ENCODE measurements at places on chromosomes 5 and 9.

GRCh38 chr5:32445287-32445758 lies 783 bp upstream of the ZFR start:
- no peak for DNase-seq

- peak; percentile 60 for DNase-seq
Observed at GRCh38 chr5:55146543-55147151, 13.3 kb upstream of the GPX8 start.

GRCh38 chr5:158287643-158288271 lies 428.8 kb upstream of the CLINT1 start:
- DNase-seq, result no peak

DNA sequence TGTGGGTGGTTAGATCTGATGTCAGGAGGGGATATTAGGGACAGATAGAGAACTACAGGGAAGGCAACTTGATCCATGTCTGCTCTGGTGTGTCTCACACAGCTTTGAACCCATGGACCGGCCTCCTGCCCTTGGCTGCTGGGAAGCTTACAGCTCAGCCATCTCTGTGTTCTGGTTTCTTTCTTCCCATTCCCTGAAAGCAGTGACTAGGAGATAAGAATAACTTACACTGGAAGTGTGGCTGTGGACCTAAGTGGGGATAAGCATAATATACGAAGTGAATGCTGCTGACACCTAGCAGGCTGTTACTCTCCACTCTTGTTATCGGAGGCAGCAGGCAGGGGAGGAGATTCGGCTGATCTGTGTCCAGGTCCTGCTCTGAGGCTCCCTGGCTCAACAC lies 282.3 kb upstream of the TUT7 start:
- no peak for DNase-seq

GRCh38 chr5:111142932-111143331 lies 50.8 kb downstream of the WDR36 start:
- DNase-seq, result no peak

GRCh38 chr9:137970098-137970497 lies 92.5 kb downstream of the CACNA1B start:
- no peak for DNase-seq

- DNase-seq, result no peak
Observed at GRCh38 chr9:89811356-89811755, 206.5 kb downstream of the GADD45G start.

- DNase-seq, result no peak
Observed at GRCh38 chr9:89647366-89648128, 42.7 kb downstream of the GADD45G start.

DNA sequence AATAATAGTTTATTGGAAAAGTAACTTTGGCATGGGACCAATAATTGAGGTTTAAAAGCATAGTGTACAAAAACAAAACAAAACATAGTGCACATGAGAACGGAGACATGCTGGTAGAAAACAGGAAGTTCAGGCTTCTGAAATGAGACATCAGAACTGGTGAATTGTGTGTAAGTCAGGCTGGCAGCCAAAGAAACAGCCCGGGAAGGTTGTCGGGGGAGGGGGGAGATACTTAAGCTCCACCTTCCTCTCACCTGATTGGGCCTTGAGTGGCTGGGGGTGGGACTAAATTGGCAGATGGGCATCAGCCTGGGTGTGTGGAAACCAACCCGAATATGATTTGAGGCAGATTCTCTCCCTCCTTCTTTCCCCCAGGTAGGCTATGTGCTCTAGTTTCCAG lies 256.3 kb downstream of the SMARCA2 start:
- DNase-seq, result no peak

GRCh38 chr5:133906303-133906702 lies 62.1 kb downstream of the C5orf15 start:
- DNase-seq, result no peak

DNA sequence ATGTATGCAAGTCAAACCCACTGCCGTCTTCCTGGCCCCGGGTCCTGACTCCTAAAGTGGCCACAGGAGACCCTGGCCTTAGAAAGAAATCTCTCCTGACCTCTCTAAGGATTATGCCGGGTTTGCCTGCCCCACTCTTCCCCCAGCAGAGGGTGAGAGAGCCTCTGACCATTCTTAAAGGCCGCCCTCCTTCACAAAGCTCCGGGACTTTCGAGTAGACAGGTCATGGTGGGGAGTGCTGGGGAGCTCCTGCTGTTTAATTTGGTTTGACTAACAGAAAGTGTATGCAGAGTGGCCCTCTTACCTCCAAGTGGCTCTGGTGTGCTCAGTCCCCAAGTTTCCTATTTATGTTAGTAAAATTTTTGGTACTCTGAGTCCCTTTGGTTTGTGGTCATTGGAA lies 111.8 kb downstream of the LRRC70 start:
- DNase-seq, result no peak

GRCh38 chr9:136529516-136530460 lies 16.1 kb downstream of the NOTCH1 start:
- no peak for DNase-seq

- no peak for DNase-seq
Observed at GRCh38 chr9:129509533-129509928, 111.4 kb downstream of the C9orf50 start.

DNA sequence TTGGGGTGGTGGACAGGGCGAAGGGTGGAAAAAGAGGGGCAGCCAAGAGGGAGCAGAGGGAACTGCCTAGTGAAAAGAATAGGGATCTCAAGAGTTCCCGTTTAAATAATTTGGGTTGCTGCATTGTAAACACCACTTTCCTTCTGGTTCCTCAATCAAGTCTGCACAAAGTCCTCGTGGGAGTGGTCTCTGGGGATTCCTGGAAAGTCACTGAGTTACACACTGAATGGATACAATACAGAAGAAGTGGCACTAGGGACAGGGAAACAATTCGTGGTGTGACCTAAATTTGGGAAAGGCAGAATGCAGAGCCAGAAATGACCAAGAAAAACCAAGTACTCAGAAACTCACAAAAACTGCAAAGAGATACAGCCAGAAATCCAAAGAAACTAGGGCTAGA lies 161.7 kb downstream of the CDK5RAP2 start:
- no peak for DNase-seq

DNA sequence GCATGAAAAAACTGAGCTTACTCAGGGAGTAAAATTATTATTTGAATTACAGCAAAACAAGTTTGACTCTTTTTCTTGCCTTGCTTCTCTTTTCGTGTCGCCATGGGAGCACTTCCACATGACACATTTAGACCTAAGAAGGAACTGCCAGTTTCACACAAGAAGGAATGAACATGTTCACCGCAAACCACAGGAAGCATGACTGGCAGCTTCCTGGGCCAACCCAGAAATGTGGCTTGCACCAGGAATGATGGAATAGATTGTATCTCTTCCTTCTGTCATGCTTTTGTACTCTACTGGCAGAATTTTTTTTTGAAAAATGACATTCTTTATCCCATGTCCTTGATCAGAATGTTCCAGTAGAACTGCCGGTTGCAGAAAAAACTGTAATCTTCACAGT lies 32.9 kb upstream of the MAN2A1 start:
- DNase-seq, result no peak

DNA sequence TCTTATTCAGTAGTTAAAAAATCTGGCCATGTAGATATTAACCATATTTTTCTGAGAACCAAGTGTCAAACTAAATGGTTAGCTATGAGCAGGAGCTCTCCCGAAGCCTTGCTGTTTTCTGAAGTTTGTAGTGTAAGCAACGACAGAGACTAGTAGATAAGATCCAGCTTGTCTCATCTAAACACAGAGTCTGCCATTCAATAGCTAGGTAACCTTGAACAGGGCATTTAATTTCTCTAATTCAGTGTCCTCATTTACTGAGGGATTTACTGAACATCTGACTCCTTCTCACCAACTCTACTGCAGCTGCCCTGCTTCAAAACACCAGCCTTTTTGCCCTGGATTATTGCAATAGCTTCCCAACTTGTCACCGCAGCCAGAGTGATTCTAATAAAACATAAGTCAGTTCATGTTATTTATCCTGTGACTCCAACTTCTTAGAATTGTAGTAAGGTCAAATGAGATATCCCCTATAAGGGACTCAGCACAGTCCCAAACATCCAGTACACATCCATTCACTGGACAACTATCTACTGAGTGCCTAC lies 337.0 kb downstream of the PLK2 start:
- DNase-seq, result no peak

- no peak for DNase-seq
Observed at GRCh38 chr5:120936652-120937051, 472.6 kb downstream of the PRR16 start.

DNA sequence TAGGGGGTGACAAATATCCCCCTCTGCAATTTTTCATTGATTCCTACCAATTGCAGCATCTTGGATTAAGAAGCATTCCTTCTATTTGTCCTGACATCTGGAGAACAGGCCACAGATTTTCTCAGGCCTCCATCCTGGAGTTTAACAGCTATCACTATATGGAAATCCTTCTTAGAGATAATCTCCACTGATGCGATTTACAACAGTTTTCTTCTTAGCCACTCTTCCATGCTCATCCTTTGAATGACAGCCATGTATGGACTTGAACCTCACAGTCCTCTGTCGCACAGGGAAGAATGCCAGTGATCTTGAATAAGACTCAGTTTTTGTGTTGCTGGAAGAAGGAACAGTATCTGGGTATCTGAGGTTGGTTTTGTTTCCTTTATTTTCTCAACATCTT lies 73.2 kb downstream of the PGM5 start:
- no peak for DNase-seq

DNA sequence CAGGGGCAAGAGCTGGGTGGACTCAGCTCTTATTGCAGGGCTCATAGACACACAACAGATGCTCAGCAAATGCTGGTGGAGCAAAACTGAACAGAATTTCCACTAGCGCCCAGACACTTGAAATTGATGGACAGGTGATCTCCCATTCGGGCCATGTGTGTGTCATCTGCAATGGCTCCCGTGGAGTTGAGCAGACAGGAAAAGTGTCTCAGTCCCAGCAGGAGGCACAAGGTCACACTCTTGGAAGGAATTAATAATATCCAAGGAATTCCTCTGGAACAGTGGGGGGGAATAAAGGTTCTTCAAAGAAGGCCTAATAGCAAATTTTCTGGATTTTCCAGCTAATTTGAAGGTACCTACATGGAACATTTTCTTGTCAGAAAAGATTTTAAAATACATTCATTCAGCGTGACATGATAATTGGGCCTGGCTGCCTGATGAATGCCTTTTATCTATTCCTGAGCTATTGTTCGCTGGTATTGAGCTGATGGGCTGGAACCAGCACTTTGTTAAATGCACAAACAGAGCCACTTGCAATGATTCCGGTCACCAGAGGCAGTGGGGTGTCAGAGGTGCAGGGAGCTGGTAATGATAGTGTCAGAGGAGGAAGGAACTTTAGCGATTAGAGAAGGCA lies 31.5 kb upstream of the ALDH1B1 start:
- no peak for DNase-seq

GRCh38 chr9:123776708-123777537 lies 153.0 kb downstream of the DENND1A start:
- no peak for DNase-seq

- DNase-seq, result no peak
Observed at GRCh38 chr9:11023201-11023600, 410.4 kb upstream of the PTPRD start.

DNA sequence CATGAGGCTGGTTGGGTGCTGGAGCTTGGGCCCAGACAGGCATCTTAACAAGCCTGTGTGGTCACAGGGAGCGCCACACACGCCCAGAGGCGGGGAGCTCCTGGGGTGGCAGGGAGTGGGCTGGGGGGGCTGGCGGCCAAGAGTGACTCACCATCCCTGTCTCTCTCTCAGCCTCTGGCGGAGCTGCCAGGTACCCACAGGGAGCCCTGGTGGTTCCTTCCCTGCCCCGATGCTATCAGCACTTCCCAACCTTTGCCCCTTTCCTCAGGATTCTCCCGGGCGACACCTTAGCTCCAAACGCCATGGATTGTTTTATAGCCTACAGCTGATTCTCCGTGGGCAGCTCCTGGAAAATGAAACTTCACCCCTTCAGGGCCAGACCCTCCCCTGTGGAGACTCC lies 5.5 kb downstream of the SLC9A3 start:
- no peak for DNase-seq

DNA sequence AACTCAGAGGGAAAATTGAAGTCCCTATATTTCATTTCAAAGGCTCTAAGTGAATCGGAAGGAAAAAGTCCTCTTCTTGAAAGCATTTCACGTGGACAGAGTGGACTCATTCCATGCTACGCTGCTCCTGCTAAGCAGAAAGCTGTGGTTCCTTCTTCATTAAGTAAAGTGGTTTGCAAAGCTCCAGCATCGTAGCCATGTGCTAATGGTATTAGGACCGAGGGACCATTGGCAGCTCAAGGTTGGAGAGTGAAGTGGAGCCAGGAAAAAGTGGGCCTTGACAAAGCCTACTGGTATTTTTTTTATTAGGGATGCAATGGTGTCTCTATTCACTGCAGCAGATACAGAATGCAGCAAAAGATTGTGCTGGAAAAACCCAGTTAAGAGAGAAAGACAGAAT lies 16.4 kb upstream of the SEMA4D start:
- no peak for DNase-seq

DNA sequence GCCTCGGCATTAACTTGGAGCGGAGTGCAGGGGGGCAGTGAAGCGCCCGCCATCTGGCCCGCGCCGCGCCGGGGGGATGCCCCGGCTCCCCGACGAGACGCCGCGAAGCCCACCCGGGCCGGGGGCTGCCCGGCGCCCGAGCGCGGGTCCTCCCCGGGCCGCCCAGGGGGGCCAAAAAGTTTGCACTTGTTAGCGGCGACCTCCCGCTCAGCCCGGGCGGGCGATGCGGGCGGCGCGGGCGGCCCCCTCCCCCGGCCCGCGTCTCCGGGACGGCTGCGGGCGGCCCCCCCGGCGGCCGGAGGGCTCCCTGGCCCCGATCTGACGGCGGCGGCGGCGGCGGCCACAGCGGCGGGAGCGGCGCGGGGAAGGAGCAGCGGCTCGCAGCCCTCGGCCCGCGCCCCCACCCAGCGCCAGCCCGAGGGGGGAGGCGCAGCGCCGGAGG lies at the start of gene NTNG2:
NTNG2 (plus strand) TSS at position 316 of the 442 bp plus-strand sequence. CDS start 4,774 bp downstream, outside the sequence.
- DNase-seq, result no peak

GRCh38 chr9:136019681-136020060 lies 58.5 kb upstream of the UBAC1 start:
- no peak for DNase-seq

DNA sequence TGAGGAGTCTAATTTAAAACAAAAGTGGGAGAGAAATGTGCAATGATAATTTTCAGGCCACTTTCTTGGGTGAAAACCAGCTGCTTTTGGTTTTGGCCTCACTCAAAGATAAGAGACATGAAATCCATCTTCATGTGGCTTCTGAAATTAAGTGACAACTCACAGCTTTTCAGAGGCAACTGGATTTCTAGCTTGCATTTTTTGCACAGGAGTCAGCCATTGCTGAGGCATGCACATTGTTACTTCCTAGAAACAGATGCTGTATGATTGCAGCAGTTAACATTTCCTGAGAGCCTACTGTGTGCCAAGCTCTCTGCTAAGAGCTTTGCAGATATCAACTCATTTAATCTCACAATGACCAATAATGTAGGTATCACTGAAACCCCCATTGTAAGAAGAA lies 562.6 kb downstream of the NR2F1-AS1 start:
- DNase-seq, result no peak

- DNase-seq, result no peak
Observed at GRCh38 chr5:156435101-156435500, 108.1 kb downstream of the SGCD start.

GRCh38 chr9:87593359-87593980 lies 95.8 kb downstream of the DAPK1 start:
- DNase-seq, result no peak

GRCh38 chr5:84403773-84404172 lies 19.1 kb upstream of the EDIL3 start:
- DNase-seq, result no peak

GRCh38 chr9:15299374-15299939 lies 7.6 kb downstream of the TTC39B start:
- no peak for DNase-seq

- DNase-seq, result no peak
Observed at GRCh38 chr5:136141561-136141960, 8.9 kb downstream of the SMAD5 start.

Data from stimulated activated CD4-positive, alpha-beta T cell treated with anti-CD3 and anti-CD28 coated beads, Interleukin-1b, Interleukin-23, amount 100 ng/mL, for 1 hour (primary cell).